Activated CD8-positive, alpha-beta memory T cell treated with anti-CD3 and anti-CD28 coated beads for 24 hours (primary cell): ENCODE measurements at places on chromosomes 1 and 21.

DNA sequence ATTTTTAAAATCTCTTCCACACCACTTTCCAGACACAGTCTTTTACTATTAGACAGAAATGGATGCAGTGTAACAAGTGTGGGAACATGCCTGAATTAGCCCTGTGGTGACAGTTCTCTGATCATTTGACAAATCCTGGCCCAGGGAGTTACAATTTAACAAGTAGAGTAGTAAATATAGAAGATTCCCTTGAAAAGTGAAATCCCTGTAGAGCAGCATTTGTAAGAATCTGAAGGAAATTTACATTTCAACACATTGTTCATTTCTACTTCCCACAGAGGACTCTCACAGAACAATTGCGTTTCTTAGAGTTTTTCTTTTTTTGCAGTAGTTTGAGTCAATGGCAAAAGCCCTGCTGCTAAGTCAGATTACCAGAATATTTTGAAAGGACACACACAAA lies 458.3 kb upstream of the BRINP3 start:
- DNase-seq: no peak

DNA sequence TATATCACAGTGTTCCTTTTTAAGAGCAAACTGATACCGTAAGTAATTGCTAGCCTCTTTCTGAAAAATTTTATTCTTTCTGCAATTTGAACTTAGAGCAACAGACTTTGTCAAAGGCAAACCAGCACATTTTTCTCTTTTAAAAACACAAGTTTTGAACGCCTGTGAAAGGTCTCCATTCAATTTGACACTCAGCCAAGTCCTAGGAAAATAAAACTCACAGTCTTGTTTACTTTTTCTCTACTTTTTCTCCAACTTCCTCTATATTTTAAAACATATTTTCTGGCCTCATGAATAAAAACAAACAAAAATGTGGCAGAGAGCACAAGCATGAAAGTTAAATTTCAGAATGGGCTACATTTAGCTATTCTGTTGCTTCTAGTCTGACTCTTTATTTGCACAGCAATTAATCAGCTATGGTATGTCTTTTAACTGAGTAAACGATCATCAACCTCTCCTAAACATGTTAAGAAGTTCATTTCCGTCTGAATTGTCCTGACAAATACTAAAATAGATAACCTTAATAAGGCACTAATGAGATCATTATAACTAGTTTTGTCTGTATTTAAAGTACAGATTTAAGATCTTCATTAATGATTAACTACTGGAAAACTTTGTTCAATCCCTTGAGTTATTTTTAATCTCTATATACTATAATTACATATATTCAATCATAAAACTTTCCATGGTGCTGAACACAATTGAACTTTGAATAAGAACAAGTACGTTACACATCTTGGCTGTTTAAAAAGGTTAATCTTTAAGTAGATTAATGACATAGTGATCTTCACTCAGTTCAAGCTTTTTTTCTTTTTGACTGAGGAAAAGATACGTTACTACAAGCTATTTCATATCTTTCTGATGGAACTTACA lies 550.6 kb downstream of the PTBP2 start:
- DNase-seq: no peak

GRCh38 chr1:225454733-225455132 lies 26.9 kb upstream of the LBR start:
- peak; percentile 87 for DNase-seq

DNA sequence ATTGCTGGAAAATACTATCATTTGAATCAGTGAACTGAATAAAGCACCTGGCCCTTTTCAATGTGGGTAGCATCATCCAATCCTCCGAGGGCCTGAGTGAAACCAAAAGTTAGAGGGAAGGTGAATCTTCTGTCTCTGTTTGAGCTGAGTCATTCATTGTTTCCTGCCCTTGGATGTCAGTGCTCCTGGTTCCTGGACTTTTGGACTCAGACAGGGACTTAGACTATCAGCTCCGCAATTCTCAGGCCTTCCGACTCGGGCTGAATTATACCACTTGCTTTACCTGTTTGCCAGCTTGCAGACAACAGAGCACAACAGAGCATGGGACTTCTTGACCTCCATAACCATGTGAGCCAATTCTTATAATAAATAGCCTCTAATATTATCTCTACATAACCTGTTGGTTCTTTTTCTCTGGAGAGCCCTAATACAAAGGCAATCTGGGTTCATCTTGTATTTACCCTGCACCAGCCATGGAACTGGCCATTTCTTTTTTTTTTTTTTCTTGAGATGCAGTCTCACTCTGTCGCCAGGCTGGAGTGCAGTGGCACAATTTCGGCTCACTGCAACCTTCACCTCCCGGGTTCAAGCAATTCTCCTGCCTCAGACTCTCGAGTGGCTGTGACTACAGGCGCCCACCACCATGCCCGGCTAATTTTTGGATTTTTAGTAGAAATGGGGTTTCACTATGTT lies 19.2 kb upstream of the VASH2 start:
- DNase-seq: no peak

DNA sequence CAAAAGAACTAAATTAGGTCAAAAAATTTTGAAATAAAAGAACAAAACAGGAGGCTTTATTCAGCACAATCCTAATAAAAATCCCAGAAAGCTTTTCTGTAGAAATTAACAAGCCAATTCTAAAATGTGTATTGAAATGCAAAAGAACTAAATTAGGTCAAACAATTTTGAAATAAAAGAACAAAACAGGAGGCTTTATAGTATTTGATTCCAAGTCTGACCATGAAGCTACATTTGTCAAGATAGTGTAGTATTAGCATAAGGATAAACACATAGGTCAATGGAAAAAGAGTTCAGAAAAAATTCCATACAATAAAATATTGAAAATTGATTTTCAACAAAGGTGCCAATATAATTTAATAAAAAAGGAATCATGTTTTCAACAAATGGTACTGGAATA lies 10.8 kb downstream of the LRRC40 start:
- DNase-seq: no peak

DNA sequence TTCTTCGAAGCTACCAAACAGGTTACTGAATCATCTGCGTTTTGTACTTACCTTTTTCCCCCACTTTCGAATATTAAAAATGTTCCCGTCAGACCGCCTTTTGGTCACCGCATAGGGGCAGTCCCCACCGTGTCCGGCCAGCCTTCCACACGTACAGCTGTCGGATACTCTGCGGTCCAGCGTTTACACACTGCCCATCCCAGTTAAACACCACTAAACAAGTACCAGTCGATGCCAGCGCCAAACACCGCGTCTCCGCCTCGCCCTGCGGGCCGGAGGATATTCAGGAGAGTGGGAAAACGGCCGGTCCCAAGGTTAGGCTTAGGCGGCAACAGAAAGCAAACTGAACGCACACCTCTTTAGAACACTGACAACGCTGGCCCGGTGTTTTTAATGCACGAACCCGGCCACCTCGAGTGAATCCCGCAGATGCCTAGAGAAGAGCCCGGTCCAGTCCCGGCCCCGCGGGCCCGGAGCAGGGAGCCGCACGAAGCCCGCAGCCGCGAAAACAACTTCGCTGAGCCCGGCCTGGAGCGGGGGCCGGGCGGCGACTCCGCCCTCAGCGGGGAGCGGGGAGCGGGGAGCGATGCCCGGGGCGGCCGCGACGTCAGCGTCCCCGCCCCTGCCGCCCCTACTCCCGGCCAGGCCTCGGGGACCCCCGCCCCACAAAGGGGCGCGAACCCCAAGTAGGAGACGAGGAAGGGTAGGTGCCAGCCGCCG lies 730 bp upstream of the PHF13 start:
- no peak for DNase-seq

- no peak for DNase-seq
Measured at GRCh38 chr1:162724583-162725120, 65.8 kb upstream of the HSD17B7 start.

DNA sequence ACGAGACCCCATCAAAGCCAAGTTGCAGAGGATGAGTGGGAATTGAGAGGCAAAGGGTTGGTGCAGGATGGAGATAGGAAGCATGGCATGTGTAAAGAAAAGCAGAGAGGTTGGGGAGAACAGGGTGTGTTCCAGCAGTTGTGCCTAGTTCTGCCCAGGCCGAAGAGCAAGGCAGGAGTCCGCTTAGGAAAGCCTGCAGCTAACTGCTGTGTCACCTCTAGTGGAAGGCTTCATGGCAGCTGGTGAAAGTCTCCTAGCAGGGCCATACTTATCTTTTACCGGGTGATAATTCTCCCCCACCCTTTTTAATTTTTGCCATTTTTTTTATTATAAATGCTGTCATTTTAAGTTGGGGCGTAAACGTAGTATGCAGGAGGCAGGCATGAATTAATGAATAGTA lies 93.6 kb downstream of the NFIA start:
- no peak for DNase-seq

GRCh38 chr1:232578651-232579195 lies 51.2 kb downstream of the SIPA1L2 start:
- DNase-seq: no peak

- DNase-seq: no peak
Measured at GRCh38 chr1:18723206-18723605, 92.6 kb downstream of the PAX7 start.

DNA sequence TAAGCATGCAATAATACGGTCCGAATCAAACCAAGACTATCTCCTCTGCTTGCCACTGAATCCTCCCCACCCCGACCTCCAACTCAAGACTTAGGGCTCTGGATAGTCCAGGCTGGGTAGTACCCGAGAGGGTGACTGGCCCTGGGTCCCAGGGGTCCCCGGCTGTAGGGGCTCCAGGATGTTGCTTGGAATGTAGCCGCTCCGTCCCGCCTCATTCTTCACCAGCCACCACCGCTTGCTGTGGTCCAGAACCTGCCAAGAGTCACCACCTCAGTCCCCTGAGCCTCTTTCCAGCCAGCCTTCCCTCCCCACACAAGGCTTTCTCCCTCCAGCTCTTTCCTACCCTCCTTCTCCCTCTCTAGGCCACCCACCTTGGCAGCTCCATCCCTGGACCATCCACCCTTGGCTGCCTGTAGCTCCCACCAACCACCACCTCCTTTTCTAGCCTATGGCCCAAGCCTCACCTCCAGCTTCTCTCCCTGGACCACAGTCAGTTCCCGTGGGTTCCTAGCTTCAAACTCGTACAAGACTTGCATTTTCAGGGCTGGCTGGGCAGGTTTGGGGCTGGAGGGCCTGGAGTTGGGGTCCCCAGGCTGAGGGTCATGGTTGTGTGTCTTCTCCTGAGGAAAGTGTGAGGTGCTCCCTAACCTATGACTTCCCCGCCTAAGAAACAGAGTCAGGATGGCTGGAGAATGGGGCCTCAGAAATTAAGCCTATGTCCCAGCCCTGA lies 10.9 kb upstream of the GSTM3 start:
- DNase-seq: no peak

DNA sequence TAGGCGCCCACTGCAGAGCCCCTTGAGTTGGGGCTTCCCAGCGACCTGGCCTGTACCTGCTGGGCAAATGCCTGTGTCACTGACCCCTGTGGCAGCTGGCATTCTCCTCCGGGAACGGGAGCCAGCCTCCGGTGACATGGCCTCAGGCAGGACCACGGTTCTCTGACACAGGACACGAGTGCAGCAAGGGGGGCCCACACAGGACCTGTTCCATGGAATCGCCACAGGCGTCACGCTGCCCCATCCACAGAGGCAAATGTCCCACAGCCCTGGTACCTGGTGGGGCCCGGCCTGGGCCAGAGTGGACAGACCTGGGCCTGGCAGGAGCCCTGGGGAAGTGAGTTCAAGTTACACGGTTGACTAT lies 2.6 kb downstream of the ITGB2 start:
- DNase-seq: no peak

DNA sequence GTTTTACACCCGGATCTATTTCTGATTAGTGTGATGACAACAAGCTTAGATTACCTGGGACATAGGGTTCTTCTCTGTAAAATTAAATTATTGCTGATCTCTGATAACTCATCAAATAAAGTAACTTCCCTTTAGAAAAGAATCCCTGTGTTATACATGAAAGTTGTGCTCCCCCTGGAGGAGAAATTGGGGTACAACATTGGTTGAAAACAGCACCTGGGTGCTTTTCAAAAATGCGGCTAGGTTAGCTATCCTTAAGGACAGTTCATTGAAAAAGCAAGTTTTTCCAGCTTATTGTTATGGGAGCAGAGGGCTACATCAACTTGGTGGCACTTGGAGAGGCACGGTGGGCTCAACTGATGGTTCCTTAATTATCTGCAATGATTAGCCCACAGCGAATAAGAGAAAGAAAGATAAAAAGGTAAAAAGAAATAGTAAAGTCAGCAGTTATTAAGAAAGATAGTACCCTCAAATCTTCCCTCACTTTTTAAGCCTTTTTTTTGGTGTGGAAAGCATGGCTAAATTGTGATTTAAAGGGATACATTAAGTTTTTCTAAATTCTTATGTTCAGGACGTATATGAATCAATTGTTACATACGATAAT lies 97.8 kb downstream of the FMN2 start:
- no peak for DNase-seq

GRCh38 chr1:181021811-181022434 lies 747 bp downstream of the STX6 start:
- DNase-seq: peak; percentile 87

DNA sequence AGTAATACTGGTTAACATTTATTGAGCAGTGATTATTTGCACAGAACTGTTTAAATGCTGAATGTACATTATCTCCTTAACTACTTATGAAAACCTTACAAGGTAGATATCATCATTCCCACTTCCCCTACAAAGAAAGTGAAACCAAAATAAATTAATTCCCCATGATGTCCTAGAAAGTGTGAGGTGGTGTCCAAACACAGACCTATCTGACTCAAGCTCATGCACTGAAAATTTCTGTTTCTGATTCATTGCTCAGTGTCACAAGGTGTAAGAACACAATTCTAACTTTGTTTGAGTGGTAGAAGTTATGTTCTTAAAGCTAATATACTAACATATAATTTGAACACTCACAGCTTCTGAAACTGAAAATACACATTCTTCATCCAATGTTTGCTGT lies 178.7 kb downstream of the MRPL39 start:
- DNase-seq: no peak

DNA sequence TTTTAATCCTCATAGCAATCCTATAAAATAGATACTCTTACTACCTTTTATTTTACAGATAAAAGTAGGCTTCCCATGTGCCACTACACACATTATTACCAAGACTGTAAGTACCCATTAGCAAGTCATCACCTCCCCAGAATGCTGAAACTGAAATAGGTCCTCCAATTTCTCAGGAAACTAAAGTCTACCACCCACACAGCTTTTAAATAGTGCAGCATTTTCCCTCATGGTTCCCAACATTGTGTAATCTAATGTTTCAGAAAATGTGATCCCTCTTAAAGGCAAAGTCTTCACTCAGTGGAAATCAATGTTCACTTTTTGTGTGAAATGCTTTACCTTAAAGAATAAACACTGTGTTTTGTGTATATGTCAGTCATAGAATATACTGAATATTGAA lies 356.5 kb downstream of the GPATCH2 start:
- DNase-seq: no peak

- DNase-seq: peak; percentile 80
Measured at GRCh38 chr1:27726173-27727044, 648 bp downstream of the FAM76A start.

- no peak for DNase-seq
Measured at GRCh38 chr1:173400387-173400995, 76.6 kb upstream of the PRDX6 start.
